ENCODE measurements at places on chromosomes 11 and 22.

GRCh38 chr22:36743591-36744412 lies 32.1 kb downstream of the IFT27 start:
- DNase-seq, result no peak

- no peak for DNase-seq
These were observed 13.3 kb upstream of the PRG2 start for GRCh38 chr11:57403802-57404147.

DNA sequence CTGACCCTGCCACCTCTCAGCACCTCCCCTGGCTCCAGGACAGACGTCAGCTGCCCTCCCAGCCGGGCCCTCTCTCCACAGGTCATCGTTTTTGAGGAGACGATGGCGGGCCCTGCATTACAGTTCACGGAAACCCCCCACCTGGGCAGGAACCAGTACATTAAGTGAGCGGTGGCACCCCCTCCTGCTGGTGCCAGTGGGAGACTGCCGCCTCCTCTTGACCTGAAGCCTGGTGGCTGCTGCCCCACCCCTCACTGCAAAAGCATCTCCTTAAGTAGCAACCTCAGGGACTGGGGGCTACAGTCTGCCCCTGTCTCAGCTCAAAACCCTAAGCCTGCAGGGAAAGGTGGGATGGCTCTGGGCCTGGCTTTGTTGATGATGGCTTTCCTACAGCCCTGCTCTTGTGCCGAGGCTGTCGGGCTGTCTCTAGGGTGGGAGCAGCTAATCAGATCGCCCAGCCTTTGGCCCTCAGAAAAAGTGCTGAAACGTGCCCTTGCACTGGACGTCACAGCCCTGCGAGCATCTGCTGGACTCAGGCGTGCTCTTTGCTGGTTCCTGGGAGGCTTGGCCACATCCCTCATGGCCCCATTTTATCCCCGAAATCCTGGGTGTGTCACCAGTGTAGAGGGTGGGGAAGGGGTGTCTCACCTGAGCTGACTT lies 37.0 kb downstream of the B3GAT1 start:
- DNase-seq, result no peak

DNA sequence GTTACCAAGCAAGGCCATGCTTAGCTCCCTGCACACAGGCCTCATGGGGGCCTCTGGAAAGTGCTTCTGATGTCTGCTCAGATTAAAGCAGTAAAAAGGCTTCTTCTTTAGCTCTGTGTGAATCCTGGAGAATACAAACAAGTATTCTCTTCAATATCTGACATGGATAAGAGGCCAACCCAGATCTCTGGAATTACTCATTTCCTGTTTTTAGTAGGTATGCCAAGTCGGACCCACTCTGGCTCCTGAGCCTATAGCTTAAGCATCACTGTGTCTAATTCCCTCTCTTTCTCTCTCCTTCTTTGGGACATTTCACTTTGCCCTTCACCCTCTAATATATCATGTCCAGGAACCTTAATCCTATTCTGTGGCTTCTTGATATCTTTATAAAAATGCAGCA lies 529.6 kb upstream of the CCDC90B start:
- DNase-seq, result no peak

GRCh38 chr11:20342347-20343141 lies 21.0 kb upstream of the HTATIP2 start:
- DNase-seq, result no peak

DNA sequence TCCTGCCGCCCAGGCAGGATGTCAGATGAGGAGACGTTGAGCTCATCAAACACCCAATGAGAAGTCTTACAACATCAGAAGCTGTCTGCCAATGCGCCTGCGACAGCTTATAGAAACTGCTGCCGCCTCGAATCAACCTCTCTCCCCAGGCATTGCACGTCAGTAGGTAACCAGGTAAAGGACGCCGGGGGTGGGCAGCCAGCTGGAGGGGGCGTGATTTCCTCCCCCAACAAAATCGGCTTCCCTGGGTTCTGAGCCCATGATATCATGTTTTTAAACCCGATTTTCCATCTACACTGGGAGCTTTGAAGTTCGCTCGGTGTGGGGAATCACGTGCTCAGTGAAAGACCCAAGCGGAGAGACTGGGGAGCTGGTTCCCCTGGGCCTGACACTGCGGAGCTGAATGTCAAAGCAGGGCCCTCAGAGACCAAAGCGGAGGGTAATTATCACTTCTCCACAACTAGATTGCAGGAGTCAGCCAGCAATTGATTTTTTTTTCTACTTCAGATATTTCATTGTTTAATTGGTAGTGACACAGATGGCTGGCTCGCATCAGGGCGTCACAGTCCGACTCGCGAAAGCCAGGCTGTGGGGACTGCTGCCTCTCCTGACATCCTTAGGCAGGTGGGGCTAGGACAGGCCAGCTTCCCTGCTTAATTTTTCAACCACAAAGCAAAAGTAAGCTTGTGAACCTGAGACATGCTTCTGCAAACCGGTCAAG lies 15.4 kb downstream of the FAM83F start:
- DNase-seq, result no peak

- DNase-seq, result no peak
These were observed 16.9 kb downstream of the CCDC15 start for GRCh38 chr11:124970925-124971324.

DNA sequence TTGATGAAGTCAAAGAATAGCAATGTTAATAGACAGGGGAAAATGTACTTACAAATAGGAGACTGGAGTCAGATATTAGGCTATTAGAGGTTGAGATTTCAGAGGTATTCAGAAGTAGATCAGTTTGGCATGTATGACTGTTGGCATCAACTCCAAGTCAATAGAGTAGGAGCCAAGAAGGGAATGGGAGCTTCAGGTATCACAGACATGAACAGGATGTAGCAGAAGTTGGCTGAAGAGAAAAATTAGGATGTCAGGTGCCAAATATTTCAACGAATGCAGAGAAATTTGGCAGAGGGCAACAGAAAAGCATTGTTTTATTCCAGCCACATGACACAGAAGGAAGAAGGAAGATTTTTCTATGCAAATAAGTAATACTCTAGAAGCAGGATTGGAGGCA lies 69.7 kb downstream of the GLYATL1 start:
- no peak for DNase-seq

DNA sequence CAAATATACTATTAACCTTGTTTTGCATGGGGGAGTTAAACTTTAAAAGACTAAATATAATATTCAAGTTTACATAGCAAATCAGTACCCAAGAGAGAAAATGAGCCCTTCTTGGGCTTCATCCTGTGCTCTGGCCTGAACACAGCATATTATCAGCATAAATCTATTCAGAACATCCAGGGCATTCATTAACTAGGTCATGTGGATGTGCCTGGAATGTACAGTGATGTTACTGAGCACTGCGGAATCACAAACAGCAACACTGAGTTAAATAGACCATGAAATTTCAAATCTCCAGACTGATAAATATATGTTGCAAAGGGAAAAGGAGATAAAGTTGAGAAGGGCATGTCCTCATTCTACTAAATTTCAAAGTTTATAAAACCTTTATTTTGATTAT lies 426.4 kb downstream of the AASDHPPT start:
- DNase-seq, result no peak

GRCh38 chr11:45684440-45684839 lies 19.0 kb upstream of the CHST1 start:
- DNase-seq, result no peak

GRCh38 chr22:20499769-20500168 lies 4.2 kb upstream of the KLHL22 start:
- DNase-seq, result no peak

DNA sequence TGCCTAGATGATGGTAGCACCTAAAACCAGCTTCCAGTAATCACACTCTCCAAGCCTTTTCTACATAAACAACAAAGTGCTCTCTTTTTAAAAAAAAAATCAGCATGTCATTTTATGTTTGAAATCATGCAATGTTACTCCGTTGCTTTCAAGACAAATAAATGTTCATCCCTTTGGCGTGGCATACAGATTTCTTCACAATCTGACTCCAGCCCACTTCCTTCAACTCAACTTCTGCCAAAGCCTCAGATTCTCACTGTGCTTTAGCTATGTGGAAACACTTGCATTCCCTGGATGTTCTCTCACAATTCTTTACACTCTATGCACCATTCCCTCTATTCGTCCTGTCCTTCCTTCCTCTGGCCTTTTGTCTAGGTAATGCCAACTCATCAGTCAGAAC lies 206.3 kb upstream of the BLID start:
- no peak for DNase-seq

GRCh38 chr22:33914131-33914530 lies 6.1 kb downstream of the LARGE1 start:
- DNase-seq, result no peak

DNA sequence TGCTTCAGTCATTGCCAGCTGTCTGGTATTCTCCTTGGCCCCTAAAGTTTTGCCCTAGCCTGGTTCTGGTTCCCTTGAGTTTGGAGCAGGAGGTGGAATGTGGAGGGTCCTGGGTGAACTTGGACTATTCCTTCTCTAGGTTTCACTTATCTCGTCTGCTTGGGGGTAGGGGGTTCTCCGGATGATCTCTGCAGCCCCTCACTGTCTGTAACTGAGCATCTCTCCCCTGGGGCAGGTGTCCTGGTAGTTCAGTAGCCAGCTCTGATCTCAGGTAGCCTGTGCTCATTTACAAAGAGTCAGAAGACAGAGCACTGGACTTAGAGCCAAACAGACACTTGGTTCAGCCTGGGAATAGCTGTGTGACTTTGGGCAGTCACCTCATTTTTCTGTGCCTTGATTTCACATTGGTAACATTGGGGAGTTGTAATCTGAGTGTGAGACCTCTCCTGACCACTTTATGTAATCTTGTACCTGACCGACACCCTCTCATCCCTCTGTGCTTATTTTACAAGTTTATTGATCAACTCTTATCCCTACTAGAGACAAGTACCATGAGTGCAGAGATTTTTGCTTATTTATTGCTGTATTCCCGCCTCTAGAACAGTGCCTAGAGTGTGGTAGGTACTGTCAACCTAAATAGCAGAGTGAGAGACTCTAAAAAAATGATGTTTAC lies 804 bp downstream of the CCDC134 start:
- DNase-seq, result no peak

DNA sequence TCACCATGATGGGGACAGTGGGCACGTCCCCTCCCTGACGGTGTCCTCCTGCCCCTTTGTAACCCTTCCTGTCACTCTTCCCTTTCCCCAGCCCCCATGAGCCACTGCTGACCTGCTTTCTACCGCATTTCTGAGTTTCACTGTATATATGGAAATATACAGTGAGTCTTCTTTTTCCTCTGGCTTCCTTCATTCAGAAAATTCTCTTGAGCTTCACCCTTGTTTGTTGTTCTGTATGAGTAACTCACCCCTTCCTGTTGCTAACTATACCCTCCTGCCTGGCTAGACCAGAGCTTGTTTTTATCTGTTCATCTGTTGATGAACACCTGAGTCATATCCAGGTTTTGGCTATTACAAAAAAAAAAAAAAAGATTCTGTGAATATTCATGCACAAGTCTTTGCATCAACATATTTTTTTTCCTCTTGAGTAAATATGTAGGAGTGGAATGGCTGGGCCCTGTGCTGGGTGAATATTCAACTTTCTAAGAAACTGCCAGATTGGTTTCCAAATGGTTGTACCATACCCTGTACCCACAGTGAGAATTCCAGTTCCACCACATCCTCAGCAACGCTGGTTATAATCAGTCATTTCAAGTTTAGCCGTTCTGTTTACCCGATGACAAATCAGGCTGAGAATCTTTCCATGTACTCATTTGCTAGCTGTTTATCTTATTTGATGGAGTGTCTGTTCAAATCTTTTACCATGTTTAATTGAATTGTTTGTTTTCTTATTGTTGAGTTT lies 62.0 kb downstream of the IGF2 start:
- DNase-seq, result no peak

DNA sequence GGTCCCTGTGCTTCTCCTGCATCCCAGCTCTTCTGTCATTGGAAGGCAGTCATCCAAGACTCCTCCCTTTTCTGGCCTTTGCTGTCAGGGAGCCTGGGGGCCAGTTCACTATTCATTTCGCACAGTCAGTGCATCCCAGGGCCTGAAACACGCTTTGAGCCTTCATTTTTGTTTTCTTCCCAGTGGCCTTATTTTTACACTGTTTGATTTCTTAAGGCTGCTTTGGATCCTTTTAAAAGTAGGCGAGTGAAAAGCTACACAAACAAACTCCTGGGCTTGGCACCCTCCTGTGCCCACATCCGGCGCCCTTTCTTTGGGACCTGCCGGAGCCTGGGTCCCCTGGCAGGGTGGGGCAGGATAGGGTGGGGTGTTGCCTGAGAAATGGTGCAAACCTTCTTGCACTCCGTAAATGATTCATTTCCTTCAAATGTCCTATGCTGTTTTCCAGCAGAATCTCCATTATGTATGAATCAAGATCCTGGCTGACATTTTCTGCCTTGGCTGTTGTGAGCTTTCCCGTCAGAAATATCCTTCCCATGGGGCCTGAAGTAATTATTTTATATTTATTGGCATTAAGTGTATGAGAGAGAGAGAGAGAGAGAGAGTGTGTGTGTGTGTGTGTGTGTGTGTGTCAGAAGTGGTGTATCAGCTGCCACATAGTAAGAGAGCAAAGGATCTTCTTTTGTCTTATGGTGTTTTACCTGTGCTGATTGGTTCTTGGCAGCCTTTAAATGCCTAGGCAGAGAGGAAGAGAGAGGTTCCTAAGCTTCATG lies 45.6 kb downstream of the BCR start:
- DNase-seq, result no peak

GRCh38 chr11:69298267-69299022 lies 4.5 kb downstream of the MYEOV start:
- no peak for DNase-seq

DNA sequence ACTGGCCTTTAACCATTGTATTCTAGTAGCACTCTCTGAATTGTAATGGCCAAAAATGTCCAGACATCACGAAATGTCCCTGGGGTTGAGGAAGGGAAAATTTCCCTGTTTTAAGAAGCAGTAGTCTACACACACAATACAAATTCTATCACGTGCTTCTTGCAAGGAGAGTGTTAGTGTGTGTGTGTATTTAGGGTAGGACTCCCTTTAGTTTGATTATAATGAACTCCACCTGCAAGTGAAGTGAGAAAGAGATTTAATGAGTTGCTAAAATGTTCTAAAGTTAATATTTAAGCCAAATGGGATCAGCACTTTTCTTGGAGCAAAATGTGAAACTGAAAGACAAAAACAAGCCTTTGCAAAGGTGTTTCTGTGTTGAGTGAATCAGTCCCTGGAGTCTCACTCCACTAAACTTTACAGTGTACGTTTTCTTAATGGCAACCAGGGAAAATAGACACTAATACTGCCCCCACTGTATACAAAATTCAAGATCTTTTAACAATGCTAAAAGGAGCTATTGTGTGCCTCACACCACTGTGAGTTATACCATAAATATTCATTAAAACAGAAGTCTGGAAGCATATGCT lies 590.3 kb upstream of the TENM4 start:
- DNase-seq, result no peak

- no peak for DNase-seq
These were observed 1258.8 kb downstream of the BRD1 start for GRCh38 chr22:48568736-48569330.

GRCh38 chr22:34886391-34886790 lies 179.6 kb upstream of the ISX start:
- DNase-seq, result no peak

- DNase-seq, result no peak
These were observed 20.5 kb upstream of the SCGB1A1 start for GRCh38 chr11:62398011-62398994.

- no peak for DNase-seq
These were observed 30.1 kb downstream of the RCN1 start for GRCh38 chr11:32121012-32121411.

All from stimulated activated CD8-positive, alpha-beta memory T cell treated with anti-CD3 and anti-CD28 coated beads, Interleukin-2, amount 100 ng/mL, for 48 hours (primary cell).